ENCODE measurements at places on chromosomes 11 and 22.

DNA sequence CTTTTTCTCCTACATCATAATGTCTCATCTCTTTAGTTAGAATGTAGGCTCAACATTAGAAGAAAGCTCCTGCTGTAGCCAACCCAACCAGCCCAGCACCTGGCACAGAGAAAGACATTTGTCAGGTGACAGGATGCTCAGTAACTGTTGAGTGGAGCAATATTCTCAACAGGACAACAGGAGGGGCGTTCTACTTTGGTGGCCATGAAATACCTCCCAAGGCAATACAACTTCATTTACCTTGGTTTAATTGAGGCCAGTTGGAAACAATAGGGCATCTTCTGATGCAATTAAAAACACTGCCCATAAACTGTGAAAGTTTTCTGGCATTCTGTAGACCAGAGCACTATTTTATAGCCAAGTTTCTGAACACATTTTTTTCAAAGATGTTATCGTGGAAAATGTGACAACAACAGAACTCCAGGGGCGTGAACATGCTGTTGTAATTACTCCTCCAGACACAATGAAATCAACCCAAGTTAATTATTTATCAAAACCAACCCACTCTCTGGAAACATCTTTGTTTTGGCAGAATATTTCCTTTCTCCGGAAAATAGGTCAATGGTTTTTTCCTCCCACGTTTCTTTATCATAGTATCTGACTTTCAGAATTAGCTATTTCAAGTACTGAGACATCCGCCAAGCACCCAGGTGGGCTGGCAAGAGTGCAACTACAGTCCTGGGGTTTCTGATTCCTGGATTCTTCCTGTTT, 538.1 kb downstream of the SOX6 start:
- no peak for DNase-seq

GRCh38 chr11:119509969-119510401, 87.0 kb upstream of the THY1 start:
- DNase-seq = peak; percentile 22

DNA sequence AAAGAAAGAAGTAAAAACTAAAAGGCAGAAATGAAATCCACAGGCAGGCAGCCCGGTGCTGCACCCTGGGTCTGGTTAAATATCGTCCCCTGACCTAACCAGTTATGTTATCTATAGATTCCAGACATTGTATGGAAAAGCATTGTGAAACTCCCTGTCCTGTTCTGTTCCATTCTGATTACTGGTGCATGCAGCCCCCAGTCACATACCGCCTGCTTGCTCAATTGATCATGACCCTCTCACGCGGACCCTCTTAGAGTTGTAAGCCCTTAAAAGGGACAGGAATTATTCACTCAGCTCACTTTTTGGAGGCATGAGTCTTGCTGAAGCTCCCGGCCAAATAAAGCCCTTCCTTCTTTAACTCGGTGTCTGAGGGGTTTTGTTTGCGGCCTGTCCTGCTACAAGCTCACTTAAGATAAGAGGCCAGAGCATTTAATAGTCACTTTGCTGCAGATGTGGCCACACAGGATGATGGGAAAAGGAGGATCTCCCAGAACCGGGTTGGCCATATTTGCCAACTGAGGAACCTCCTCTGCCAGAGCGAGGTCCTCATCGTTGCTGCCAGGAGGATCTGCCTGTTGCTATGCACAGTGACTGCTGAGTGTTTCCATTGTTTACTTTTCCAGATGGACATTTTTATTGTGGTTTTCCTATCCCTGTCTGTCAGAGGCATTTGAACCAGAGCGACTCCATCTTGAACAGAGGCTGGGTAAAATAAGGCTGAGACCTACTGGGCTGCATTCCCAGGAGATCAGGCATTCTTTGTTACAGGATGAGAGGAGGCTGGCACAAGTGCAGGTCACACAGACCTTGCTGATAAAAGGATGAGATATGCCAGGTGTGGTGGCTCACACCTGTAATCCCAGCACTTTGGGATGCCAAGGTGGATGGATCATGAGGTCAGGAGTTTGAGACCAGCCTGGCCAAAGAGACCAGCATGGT, 10.2 kb downstream of the C11orf96 start:
- DNase-seq = no peak

DNA sequence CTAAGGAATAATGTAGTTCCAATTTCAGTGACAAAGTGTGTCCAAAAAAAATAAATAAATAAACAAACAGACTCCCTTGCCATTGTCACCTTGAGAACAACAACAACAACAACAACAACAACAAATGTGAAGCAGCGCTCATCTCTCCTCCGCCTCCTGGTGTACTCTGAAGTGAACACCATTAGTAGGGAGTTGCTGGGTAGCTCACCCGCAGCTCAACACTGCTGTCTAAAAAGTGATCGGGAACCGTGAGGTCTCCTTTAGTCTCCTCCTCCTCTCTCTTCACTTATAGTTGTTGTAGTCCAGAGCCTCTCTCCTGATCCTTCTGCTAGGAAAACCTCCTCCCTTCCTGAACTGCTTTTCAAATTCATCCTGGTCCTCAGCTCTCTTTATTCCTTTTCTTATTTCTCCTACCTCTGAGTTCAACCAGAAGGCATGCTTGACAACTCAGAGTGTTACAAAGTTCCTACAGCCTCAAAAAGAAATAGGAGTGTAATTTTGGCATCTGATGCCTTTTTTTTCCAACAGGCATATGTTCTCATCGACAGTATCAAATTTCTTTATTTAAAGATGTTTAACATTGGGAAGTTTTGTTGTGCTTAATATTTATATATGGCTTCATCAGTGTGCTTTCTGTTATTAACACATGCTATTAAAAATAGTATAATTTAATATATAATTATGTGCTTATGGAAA, 215.1 kb downstream of the PGR start:
- no peak for DNase-seq

GRCh38 chr11:3223932-3224381, 5.3 kb upstream of the MRGPRG start:
- no peak for DNase-seq

DNA sequence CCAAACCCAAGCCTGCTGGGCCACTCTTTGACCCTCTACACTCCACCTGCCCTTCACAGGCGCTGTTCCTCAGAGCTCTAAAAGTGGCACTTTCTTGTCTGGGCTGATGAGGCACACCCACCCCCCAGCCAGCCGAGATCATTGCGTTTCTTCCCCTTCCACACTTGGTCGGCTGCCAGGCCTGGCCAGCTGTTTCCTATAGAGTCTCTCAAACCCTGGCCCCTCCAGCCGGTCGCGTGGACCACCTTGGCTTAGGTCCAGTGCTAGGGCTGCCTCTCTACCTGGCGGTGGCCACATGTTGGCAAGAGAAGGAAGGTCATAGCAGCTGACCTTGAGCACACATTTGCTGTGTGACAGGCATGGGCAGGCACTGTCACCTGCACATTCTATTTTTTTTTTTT, 60.6 kb downstream of the PPP6R2 start:
- DNase-seq = no peak

GRCh38 chr11:119668676-119669075, 60.3 kb downstream of the NECTIN1 start:
- no peak for DNase-seq

DNA sequence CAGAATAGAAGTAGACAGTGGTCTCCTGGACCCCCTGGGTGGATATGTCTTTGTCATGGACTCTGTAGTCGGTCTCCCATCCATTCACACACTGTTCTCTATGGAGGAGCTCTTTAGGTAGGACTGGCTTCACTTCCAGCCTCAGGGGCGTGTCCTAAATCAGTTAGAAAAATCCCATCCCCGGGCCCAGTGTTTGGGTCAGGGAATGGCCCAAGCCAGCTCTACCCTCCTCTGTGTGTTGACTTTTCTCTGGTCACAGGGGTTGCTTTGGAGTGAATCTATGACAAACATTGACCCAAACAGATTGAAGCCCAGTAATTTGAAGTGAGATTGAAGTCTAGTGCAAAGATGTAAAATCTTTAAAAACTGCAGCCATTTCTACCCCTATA, 34.0 kb downstream of the WEE1 start:
- DNase-seq = no peak

- DNase-seq = no peak
Observed at GRCh38 chr22:33897448-33897835, 22.8 kb downstream of the LARGE1 start.

DNA sequence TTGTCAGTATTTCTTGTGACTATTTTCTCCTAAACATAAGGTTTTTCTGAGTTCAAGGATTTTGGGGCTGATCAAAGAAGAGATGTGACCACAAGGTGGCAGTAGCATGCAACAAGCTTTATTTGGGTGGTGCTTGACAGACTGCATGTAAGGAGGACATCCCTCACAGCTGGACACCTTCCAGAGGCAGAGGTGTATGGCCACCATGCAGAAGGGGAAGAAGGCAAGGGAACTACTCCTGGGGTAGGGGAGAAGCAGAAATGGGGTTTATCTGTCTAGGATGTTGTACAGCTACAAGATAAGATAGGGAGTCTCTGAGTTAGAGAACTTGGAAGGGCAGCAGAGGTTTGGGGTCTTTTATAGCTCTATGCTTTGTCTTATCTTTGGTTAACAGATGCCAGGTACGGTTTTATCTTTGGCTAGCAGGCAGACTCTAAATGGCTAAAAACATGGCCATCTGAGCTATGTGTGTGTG, 5.1 kb upstream of the BIRC2 start:
- peak; percentile 66 for DNase-seq

DNA sequence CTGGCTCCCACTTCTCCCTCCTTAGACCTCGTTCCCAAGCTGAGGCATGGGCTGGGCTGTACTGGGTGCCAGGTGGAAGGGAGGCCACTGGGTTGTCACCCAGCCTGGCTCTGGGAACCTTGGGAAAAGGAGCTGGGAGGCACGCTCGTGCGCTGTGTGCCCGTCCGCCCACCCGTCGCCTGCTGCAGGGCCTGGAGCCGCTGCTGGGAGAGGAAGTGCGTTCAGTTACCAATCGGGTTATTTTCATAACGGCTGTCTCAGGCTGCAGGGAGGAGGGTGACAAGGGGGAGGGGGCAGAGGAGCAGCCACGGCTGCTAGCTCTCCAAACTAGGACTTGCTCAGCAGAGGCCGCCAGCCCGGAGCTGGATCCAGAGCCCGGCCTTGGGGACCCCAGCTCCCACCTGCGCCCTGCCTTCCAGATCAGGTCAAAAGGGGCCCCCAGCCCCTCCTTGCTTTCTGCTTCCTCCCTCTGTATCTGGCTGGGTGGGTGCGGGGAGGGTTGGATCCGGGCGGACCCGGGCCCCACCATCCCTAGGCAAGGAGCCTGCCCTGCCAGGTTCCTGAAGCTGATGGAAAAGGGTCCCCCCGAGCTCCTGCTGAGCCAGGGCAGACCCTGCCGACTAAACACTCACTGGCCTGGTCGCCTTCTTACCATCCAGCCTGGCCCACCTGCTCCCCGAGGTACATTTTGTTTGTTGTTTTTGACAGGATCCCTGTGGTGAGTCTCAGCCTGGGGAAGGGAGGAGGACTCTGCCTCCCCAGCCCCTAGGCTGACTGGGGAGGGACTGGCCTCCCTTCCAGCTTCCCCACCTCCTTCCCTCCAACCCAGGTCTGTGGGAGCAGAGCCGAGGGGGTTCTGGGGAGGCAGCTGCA, 14.3 kb downstream of the DGKZ start:
- DNase-seq = peak; percentile 71
